Effector memory CD4-positive, alpha-beta T cell (primary cell): ENCODE measurements at places on chromosomes 2 and 18.

DNA sequence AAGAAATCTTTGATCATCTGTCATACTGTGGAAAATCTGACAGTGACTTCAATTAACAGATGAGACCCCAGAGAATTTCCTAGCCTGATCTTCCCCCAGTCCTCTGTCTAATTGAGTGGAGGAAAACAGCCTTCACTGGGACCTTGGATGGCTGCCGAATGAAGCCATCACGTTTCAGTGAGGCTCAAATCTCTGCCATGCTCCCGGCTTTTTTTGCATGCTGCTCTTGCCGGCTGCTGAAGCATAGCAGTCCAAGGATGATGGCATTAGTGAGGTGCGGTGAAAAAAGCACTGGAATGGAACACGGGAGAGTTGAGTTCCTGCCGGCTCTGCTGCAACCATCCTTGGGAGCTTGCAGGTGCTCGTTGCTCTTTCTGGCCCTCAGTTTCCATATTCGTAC lies 430.5 kb downstream of the SLC4A3 start:
- no peak for DNase-seq

GRCh38 chr2:25651066-25651465 lies 22.3 kb downstream of the DTNB start:
- no peak for DNase-seq

DNA sequence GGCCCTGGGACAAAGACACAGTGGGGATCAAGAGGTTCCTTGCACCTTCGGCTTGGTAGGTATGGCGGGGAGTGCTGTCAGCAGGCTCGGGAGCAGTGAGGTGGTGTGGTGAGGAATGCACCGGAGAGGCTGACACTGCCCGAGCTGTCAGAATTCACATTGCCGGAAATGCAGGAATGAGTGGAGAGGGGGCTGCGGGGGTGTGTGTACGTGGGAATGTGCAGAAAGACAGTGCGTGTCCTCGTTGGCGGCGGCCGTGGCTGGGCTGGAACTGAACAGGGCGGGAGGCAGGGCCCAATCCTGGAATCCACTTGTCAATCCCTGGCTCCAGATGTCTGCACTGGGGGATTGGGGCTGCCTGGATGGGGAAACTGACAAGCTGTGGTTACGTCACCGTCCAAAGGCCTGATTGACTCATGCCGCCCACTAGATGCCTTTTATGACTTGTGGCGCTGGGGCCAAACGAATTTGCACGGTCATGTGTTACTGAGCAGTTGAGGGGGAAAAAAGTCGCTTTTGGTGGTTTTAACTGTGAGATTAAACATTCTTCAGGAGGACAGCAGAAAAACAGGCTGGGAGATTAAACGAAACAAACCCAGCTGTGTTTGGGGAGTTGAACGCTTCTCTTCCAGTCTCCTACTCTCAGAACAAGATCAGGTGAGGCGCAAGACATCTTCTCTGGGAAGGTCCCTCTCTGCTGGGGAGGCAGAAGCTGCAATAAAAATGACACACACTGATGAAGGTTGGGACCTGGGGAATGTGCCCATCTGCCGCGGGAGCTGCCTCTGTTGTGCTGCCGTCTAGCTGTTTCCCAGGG lies 189.4 kb upstream of the GLI2 start:
- no peak for DNase-seq

DNA sequence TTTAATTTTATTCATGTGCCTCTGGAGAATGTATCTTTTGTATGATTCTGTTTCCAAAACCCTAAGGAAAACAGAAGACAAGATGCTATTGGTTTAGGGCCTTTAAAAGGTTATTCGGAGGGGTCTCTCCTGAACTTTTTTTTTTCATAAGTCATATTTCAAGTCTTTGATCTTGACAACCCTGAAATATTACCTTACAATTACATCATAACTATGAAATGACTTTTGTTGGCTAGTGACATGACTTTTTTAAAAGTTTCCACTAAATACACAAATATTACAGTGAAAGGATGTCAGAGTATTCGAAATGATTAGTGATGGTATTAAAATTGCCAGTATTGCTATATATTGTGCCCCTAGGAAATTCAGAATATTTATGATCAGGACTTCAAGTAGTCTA lies 31.8 kb upstream of the FZD7 start:
- no peak for DNase-seq

DNA sequence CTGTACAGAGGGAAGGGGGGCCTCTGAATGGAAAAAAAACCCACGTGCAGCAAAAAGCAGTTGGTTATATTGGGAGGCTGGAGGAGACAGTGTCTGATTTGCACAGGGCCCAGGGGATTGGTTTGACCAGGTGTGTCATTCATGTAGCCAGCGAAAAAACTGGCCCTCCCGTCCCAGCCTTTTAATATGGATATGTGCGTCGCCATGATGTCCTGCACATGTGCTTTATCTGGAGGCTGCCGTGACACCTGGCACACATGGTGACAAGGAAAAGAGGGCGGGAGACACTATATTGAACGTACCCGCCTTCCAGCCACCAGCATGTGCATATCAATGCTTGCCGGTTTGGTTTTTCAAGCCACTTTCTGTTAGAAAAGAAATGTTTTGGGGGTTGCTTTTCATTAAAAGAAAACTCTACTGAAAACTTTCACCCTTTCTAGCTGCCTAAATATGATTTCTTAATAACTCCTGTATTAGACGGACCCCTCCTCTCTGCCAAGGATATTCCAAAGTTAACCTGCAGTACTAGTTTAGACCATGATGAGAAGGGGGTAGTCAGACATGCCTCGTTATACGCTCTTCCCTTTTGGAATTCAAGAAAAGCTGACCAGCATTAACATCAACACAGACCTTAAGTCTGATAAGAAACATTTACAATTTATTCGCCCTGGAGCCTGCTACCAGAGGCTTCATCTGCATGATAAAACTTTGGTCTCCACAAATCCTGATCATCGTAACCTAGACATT lies 16.2 kb downstream of the SLC25A52 start:
- DNase-seq = no peak

DNA sequence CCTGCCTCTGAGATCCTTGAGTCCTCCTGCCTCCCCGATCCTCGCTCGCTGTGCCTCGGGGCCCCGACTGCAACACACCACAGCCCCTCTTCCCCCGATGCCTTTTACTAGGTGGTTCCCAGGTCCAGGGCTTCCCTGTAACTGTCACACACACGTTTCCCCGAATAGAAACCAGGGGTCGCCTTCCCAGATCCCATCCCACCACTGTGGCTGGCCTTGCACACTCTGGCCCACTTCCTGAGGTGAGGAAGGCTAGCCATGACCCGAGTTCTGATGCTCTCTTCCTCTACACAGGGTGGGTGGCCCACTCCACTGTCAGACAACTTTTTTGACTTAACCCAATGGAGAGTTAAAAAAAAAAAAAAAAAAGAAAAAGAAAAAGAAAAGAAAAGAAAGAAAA lies 139.6 kb upstream of the ASB18 start:
- no peak for DNase-seq

- no peak for DNase-seq
These were observed 22.8 kb upstream of the ASNSD1 start for GRCh38 chr2:189638301-189639006.

DNA sequence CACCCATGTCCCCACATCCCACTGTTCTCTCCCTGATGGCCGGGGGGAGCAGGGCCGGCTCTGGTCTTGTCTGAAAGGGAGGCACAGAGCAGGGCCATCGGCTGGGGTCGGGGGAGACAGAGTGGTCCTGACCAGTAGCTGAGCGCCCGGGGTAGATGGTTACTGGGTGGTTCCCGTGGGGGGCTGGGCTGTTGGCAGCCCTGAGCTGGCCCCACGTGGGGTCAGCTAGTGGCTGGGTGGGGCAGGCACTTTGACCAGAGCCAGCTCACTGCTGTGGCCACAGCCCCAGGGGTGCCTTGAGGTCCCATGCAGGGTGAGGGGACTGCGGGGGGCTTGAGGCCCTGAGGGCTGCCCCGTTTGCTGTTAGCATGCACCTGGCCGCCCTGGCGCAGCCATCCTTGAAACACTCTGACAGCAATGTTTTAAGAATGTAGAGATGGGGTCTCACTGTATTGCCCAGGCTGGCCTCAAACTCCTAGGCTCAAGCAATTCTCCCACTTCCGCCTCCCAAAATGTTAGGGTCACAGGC lies 12.3 kb upstream of the NEU4 start:
- DNase-seq = no peak

DNA sequence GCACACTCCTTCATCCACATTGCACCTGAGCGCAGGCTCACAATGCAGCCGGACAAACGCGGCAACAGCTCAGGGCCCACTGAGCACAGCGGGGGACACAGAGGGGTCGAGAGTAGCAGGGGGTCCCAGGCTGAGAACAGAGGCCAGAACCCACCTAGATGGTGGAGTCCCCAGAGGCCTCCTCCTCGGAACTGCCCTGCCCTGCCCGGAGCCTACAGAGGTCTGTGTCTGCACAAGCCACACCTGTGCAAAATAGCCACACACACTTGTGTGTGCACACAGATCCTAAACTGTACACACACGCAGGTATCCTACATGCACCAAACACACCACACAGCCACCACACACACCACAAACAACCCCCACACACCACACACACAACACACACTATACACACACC lies 72.8 kb downstream of the TMEM18 start:
- no peak for DNase-seq

DNA sequence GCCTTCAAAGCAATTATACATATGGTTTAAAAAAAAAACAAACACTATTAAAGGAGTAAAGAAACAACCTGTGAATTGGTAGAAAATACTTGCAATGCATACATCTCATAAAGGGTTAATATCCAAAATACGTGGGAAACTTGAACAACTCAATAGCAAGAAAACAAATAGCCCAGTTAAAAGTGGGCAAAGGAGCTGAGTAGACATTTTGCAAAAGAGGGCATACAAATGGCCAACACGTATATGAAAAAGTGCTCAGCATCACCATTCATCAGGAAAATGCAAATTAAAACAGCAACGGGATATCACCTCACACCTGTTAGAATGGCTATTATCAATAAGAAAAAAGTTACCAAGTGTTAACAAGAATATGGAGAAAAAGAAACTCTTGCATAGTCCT lies 298.3 kb upstream of the RBMS1 start:
- DNase-seq = no peak

DNA sequence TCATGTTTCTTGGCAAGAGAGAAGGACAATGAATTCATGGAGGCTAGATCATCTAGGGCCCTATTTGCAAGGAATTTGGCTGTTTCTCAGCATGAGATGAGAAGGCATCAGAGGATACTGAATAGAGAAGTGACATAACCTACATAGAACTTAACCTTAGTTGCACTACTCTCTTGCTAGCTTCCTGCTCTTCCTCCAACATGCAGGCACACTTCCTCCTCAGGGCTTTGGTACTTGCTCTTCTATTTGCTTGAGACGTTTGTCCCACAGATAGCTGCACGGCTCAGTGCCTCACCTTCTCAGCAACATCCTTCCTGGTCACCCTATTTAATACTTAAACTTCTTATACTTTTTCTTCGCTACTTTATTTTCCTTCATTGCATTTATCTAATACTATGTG lies 20.0 kb upstream of the LANCL1 start:
- DNase-seq = no peak

DNA sequence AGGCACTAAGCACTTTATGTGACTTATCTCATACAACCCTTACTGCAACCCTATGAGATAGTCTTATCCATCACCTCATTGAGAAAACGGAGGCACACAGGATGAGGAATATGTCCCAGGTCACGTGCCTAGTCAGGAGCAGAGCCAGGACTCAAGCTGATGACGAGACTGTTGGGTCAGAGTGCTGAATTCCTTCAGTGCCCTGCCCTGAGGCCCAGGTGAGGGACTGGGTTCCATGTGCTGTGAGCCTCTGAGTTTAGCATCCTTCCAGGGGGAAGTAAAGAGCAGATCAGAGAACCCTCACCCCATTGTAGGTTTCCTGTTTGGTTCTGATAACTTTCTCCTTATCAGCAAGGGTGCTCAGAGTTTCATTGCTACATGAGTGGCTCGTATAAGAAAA lies 11.7 kb upstream of the EDAR start:
- DNase-seq = no peak

DNA sequence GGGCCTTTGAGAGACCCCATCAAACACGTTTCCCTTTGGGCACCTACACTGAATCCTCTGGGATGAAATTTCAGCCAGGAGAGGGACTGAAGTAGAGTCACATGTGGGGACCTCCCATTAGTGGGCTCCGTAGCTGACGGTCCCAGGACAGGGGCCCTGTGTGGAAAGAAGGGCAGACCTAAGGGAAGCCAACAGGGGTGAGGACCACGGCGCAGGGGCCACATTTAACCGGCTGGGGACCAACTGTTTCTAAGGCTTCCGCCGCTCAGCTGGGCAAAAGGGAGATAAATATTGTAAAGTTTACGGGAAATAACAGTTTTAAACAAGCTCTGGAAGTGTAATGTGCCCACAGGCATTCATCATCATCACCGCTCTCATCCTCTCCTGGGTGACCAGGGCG lies 42.7 kb downstream of the RRM2 start:
- no peak for DNase-seq

- DNase-seq = no peak
These were observed 41.7 kb downstream of the NLRC4 start for GRCh38 chr2:32222966-32223365.

DNA sequence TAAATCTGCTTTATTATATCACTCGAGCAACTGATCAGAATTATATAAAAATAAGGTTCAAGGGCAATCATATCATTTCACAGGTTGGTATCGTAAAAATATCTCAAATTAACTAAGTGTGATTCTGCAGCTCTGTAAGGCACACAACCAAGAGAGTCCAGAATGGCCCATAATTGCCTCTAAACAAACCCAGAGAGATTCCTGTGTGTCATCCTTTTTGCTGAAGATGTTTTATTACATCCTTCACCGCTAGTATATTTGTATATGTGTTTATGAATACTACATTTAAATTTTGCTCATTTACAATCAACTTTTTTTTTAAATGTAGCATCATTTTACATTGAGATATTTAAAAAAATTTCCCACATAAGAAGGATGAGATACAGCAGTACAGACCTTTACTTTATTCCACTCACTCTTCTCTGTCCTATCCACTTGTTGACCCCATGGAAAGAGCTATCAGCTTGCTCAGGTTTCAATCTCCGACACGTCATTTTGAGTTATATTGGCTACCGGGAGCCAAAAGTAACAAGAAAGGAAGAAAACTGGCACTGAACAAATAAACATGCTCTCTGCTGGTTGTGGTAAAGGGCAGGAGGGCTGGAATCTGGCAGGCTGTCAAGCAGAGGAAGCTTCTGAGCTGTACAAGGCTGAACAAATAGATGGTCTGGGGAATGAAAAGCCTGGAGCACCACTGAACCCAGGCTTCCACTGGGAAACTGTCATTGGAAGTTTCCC lies 23.1 kb downstream of the PLA2R1 start:
- DNase-seq = no peak

DNA sequence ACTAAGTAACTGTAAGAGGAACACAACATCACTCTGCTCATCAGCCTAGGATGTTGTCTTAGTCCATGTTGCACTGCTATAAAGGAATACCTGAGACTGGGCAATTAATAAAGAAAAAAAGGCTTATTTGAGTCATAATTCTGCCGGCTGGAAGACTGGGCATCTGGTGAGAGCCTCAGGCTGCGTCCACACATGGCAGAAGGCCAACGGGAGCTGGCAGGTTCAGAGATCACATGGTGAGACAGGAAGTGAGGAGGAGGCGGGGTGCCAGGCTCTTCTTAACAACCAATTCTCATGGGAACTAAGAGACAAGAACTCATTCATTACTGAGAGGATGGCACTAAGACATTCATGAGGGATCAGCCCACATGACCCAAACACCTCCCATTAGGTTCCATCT lies 46.8 kb downstream of the EPG5 start:
- no peak for DNase-seq
